ENCODE measurements at places on chromosomes 5 and 9. TPM values are rescaled to one million over a fixed set of nuclear protein-coding genes. Genes with fewer than 3 reads are reported as not detected.

DNA sequence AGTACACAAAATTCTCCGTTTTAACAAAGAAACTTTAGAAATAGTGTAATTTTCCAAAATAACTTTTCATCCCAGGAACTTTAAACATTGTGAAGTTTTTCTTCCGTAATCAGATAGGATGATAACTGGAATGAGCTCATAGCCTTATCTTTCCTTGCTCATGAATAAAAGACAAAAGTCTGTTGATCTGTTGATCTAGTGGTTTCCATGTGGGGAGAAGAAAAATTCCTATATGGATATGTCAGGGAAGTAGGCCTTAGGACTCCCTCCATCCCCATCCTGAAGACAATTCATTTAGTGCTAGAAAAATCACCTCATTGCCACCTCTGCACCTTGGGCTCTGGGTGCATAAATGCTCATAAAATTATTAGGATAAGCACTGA is 266.6 kb downstream of the SMARCA2 start:
- no peaks in the 10 kb centered on the region for H3K4me1 ChIP-seq
- H3K27ac ChIP-seq: no peak overlapping the region
- H3K27me3 ChIP-seq: no peaks in the 10 kb centered on the region
- DNase-seq: no peak
- no peak overlapping the region for H3K4me3 ChIP-seq

DNA sequence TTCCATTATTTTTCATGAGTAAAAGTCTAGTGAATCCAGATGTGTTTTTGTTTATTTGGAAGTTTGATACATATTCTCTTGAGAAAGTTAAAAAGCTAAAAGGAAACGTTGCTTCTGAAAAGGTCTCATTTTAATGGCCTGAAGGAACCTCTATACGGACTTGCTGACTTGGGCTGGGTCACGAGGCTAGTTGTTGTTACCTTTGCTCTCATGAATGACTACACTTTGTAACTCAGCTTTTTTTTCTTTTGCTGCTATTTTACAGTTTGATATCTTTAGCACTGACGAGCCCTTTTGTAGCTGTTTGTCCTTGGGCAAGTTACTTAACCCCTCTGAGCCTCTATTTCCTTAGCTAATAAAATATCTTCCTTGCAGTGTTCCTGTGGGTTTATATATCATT is 211.5 kb downstream of the PCSK5 start:
- no peaks in the 10 kb centered on the region for H3K27me3 ChIP-seq
- DNase-seq: no peak
- H3K4me3 ChIP-seq: no peak overlapping the region
- H3K36me3 ChIP-seq: peaks cover 5% of the 10 kb centered on the region

GRCh38 chr9:122332083-122332482 is 38.7 kb upstream of the PTGS1 start:
- no peak overlapping the region for H3K27ac ChIP-seq
- no peak for DNase-seq
- H3K4me3 ChIP-seq: no peak overlapping the region
- peaks cover 15% of the 10 kb centered on the region for H3K4me1 ChIP-seq
- no peaks in the 10 kb centered on the region for H3K27me3 ChIP-seq
- no peaks in the 10 kb centered on the region for H3K36me3 ChIP-seq

The MED27 gene
- total RNA-seq: 19.3 TPM

Measured in thoracic aorta (tissue), 2 donors.